Pulmonary artery endothelial cell (primary cell): ENCODE measurements at places on chromosomes 5 and 9. TPM values are rescaled to one million over a fixed set of nuclear protein-coding genes. Genes with fewer than 3 reads are reported as not detected.

The ADCY2 gene
- total RNA-seq, result not detected in 2 replicates

The NR4A3 gene
- total RNA-seq, result under 0.01 and 0.07 TPM in 2 replicates

The PCDHB14 gene
- 0.53 and 0.78 TPM in 2 replicates for total RNA-seq

DNA sequence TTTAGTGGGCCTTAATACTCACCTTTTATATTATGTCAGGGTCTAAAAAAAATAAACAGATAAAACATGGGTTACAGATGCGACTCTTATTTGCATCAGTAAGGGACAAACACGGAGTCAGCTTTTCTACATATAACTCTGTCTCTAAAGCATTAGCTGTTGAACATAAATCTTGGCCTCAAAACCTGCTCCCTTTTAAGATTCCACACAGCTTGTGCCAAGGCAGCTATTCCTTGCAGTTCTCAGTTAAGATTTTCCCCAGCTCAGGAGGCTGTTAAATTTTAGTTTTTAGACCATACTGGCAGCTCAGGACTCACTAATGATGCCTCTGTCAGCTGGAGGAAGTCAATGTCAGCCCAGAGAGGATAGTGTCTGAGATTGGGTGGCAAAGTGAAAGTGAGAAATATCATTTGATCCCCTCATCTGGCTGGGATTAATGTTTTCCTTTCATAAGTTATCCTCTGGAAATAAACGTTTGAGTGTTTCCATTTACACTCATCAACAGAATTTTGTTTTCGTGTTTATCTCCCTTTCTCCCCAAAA, 287.5 kb downstream of the ELAVL2 start:
- DNase-seq, result no peak

DNA sequence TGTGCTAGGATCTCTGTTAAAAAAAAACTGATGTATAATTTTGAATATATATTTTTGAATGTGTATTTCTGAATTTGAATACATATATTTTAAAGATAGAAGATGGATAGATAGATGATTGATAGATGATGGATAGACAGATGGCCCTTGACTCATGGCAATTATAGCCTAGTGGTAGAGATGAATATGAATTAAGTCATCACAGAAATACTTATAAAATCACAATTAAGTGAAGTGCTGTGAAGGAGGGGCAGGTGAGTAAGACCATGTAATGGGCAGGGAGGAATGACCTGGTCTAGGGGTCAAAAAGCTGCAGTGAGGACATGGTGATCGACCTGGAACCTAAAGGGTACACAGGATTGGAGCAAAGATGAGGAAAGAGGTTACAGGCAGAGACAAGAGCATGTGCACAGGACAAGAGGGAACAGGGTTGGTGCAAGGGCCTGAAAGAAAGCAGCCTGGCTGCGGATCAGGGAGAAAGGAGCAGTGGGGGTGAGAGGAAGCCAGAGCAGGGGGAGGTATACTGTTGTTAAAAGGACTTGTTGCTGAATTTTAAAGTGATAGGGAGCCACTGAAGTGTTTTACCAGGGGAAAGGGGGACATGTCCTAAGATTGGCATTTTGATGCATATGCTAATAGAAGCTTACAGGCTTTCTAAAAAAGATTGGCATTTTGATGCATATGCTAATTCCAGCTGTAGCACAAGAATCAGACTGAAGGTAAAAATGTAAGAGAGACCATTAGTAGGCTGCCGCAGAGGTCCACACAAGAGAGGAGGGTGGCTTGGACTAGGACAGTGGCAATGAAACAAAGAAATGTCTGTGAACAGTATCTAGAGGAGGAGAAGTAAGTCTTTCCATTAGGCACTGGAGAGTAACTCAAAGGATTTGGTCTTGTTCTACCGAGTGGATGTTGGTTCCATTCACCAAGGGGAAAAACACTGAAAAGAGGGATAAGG, 527.8 kb downstream of the AGTPBP1 start:
- DNase-seq, result no peak

DNA sequence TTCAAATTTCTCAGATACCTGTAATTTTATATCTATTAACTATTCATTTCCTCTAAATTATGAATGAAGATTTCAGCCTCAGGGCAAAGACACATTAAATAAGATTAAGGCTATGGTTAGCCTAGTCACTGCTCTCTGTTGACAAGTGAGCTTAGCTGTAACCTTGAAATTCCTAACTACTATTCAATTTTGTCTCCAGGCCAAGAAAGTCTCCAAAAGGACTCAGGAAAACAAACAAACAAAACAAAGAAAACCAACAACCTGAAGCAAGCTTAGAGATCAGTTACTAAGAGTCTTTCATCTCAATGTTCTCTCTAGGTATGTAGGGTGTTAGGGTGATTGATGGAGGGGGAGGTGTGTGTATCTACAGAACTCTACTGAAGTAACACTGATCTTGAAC, 9.6 kb upstream of the CTNNAL1 start:
- no peak for DNase-seq
